SK-N-DZ (cell line): ENCODE measurements at places on chromosomes 1 and 21.

DNA sequence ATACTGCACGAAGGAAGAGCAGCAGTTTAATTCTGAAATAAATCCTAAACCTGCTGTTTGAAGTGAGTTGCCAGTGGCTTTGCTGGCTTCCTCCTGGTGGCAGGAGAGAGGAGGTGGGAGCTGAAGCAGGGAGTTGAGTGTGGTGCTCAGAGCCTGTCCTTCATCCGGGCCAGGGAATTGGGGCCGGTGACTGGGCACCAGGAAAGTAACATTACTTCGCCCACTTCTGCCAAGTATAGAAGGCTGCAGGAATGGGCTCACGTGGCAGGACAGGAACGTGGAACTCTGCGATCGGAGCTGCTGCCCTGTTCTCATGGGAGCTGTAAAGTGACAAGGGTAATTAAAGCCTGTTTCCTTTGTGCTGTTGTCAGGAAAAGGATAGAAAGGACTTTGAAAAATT is 8.7 kb downstream of the TOR3A start:
- no peak for DNase-seq

GRCh38 chr1:42914092-42914627 is 44.5 kb downstream of the SLC2A1 start:
- DNase-seq, result no peak

DNA sequence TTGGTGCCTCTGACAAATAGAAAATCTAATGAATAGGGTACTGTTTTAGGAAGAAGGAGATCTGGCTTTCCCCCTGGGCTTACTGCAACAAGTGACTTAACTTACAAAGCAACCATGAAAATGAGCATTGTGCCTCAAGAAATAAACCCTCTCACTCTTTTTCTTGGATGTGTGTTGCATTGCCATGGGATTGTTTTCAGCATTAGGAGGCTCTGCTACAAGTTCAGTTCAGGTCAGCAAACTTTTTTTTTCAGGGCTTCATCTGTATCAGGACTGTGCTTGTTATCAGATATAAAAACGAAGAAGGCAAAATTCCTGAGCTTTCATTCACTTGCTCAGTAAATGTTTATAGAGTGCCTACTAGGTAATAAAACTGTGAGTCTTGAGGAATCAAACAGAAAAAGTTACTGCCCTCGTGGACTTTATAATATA is 37.8 kb upstream of the DOCK7 start:
- DNase-seq, result no peak

- no peak for DNase-seq
Observed at GRCh38 chr1:64540265-64540791, 70.4 kb downstream of the CACHD1 start.

GRCh38 chr1:178725466-178726086 is 532 bp downstream of the RALGPS2 start:
- peak; percentile 22 for DNase-seq

DNA sequence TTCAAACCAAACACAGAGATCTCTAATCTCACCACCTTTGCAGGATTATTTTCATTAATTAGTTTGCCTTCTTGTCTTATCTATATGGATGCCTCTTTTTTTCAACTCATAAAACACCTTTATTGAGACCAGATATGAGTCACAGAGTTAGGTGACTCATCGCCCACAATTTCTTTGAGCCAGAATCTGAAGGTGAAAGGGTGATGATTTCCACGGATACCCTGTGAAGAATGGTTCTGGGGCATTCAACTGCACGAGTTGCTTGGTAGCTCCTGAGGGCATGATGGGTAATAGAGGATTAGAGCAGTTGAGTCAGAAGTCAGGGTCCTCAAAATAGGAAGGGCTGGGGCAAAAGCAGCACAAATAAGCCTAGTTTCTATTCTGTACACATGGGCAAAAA is 128.2 kb downstream of the TBX19 start:
- no peak for DNase-seq
